GM23338 (cell line): ENCODE measurements at places on chromosomes 11 and 22. TPM values are rescaled to one million over a fixed set of nuclear protein-coding genes. Genes with fewer than 3 reads are reported as not detected.

GRCh38 chr11:45169310-45170072, 23.1 kb downstream of the PRDM11 start:
- no peak overlapping the region for H3K27ac ChIP-seq
- H3K4me3 ChIP-seq, result no peak overlapping the region
- DNase-seq, result no peak
- H3K27me3 ChIP-seq, result no peaks in the 10 kb centered on the region

Gene NECTIN1
- 48.4 and 56.3 TPM in 2 replicates for total RNA-seq

Gene EFEMP2
- 4.5 and 9.4 TPM in 2 replicates for total RNA-seq

Gene OPCML
- 2.4 and 4.4 TPM in 2 replicates for total RNA-seq
